T-cell (primary cell): ENCODE measurements at places on chromosomes 1 and 21. TPM values are rescaled to one million over a fixed set of nuclear protein-coding genes. Genes with fewer than 3 reads are reported as not detected.

GRCh38 chr1:32256473-32257226, 5.6 kb downstream of the LCK start:
- H3K4me1 ChIP-seq = peaks cover 73% of the 10 kb centered on the region
- H3K27ac ChIP-seq = peak overlapping the region; percentile 96
- DNase-seq = no peak

DNA sequence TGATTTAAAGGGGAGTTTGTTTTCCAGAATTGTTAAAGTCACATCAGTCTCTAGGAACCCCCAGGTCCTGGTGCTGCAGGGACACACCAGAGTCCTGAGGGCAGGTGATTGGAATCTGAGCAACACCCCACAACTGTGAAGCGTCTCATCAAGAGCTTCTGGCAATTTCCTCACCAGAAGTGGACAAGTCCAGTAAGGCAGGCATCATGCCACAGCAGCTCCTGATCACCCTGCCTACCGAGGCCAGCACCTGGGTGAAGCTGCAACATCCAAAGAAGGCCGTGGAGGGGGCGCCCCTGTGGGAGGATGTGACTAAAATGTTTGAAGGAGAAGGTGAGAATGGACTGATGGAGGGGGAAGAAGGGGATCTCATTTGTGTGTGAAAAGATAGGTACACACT, 2.1 kb downstream of the ZFP69 start:
- no peak overlapping the region for H3K4me3 ChIP-seq
- H3K4me1 ChIP-seq = peaks cover 9% of the 10 kb centered on the region
- DNase-seq = no peak
- peaks cover 3% of the 10 kb centered on the region for H3K36me3 ChIP-seq
- no peak overlapping the region for H3K27ac ChIP-seq

DNA sequence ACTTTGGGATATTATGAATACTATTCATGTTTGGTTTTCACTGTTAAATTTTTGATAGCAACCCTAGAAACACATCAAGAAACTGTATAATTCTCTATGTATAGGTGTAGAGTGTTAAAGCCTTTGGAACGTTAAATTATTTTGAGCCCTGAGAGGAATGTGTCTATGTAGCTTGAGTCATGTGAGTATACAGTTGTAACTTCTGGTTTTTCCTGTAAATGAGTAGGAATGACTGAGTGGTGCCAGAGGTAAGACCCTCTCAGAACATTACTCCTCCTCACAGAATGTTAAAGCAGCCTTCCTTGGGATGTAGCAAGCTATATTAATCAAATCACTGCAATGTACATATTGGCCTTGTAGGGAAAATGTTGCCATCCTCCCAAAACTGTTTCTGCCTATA, 69.0 kb downstream of the C1orf21 start:
- no peaks in the 10 kb centered on the region for H3K4me1 ChIP-seq
- no peak overlapping the region for H3K27ac ChIP-seq

Gene GJA8
- not detected for total RNA-seq

- no peaks in the 10 kb centered on the region for H3K36me3 ChIP-seq
- H3K4me3 ChIP-seq = no peak overlapping the region
- H3K4me1 ChIP-seq = peaks cover 12% of the 10 kb centered on the region
- no peak overlapping the region for H3K27ac ChIP-seq
Measured at GRCh38 chr1:235059221-235059620, 69.4 kb downstream of the TOMM20 start.

Gene XCL1
- 0.45 TPM for total RNA-seq

- H3K27ac ChIP-seq = no peak overlapping the region
- no peaks in the 10 kb centered on the region for H3K27me3 ChIP-seq
- H3K36me3 ChIP-seq = no peaks in the 10 kb centered on the region
- no peak overlapping the region for H3K4me3 ChIP-seq
- DNase-seq = no peak
Measured at GRCh38 chr1:236338096-236338495, 56.0 kb upstream of the EDARADD start.

DNA sequence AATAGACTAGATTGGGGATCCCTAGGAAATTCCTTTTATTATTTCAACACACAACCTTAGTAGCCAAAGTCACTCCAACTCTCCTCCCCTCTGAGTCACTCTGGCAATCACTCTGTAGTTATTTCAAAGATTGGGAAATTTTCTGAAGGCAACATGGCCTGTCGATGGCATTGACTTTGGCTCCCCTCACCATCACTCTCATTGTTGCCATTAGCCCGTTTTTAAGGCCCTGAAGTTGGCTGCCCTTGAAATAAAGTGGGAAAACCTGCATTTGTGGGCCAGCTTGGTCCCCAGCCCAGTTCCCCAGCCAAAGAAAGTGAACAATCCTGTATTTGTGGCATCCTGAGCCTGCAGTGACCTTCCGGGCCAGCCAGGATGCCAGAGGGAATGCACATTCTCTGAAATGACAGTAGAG, 52.5 kb downstream of the CDC7 start:
- H3K4me3 ChIP-seq = no peak overlapping the region
- H3K4me1 ChIP-seq = peaks cover 35% of the 10 kb centered on the region
- H3K36me3 ChIP-seq = no peaks in the 10 kb centered on the region
- H3K27ac ChIP-seq = peak overlapping the region; percentile 88
- H3K27me3 ChIP-seq = no peaks in the 10 kb centered on the region
- no peak for DNase-seq

GRCh38 chr1:11802973-11803885, 2.5 kb downstream of the MTHFR start:
- H3K27ac ChIP-seq = peak overlapping the region; percentile 19
- peaks cover 46% of the 10 kb centered on the region for H3K4me1 ChIP-seq
- peak; percentile 75 for DNase-seq

Gene ASCL5
- 0.19 TPM for total RNA-seq

- H3K36me3 ChIP-seq = no peaks in the 10 kb centered on the region
- DNase-seq = no peak
Measured at GRCh38 chr21:46062471-46063211, 35.3 kb upstream of the COL6A2 start.

- no peaks in the 10 kb centered on the region for H3K4me1 ChIP-seq
- no peak overlapping the region for H3K4me3 ChIP-seq
- H3K27me3 ChIP-seq = no peaks in the 10 kb centered on the region
- no peak for DNase-seq
Measured at GRCh38 chr1:54985556-54985955, 5.1 kb downstream of the TMEM61 start.
